ENCODE measurements at places on chromosomes 6 and 20.

DNA sequence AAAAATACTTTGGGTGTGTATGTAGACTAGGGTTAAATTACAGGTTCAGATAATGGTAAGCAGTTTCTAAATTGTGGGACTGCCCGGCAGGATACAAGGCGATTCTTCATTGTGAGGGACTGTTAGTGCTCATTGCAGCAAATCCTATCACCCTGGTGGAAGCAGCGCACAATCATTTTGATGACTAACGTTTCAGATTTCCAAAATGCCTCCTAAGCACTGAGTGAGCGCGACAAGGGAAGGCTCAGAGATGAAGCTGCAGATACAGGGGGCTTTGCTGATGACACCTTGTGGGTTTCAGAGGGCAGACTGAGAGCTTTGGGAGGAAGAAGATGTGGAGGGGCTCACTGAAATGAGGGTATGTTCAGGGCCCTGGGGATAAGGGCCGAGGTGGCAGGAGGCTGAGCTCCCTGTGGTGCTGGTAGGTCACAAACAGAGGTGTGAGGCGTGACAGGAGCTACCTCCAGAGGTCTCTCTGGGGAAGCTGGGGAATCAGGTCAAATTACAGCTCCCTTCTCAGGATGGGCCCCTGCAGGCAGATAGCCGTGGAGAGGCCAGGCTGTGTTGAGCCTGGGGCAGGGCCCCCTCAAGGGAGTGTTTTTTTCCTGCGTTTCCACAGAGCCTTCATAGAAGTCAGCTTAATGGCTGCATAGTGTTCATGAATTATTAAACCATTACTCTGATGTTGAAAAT, 84.5 kb upstream of the FYN start:
- DNase-seq, result no peak

DNA sequence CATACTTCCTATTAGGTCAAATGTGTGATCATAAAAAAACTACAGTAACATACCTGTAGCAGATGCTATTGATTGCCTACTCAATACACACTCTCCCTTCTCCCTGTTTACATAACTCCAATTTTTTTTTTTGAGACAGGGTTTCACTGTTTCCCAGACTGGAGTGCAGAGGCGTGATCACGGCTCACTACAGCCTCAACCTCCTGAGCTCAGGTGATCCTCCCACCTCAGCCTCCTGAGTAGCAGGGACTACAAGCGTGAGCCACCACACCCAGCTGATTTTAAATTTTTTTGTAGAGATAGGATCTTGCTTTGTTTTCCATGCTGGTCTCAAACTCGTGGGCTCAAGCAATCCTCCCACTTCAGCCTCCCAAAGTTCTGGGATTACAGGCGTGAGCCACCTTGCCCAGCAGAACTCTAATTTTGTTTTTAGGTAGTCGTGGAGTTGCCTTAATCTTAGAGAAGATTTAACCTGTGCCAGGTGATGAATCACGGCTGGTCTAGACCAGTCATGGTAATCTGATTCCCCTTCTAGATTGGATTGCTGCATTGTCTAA, 14.0 kb upstream of the KIF3B start:
- DNase-seq, result no peak

DNA sequence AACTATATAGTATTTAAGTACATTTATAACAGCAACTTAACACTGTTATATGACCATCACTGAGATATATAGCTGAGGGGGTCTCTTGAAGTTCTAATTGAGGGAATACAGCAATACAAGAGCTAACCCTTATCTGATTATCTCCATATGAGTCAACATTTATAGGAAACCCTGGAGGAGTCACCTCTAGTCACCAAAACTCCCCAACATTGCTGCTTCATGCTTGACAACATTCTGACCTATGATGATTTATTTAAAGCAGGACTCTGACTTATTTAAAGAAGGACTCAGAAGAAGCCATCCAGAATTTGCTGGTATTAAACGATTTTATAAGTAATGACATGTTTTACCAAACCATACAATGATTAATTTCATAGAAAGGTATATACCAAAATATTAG, 182.6 kb upstream of the NOX3 start:
- no peak for DNase-seq

- DNase-seq, result no peak
Observed at GRCh38 chr20:64109831-64110391, 2.5 kb upstream of the NPBWR2 start.

- no peak for DNase-seq
Observed at GRCh38 chr20:41938353-41938752, 320.2 kb upstream of the CHD6 start.

DNA sequence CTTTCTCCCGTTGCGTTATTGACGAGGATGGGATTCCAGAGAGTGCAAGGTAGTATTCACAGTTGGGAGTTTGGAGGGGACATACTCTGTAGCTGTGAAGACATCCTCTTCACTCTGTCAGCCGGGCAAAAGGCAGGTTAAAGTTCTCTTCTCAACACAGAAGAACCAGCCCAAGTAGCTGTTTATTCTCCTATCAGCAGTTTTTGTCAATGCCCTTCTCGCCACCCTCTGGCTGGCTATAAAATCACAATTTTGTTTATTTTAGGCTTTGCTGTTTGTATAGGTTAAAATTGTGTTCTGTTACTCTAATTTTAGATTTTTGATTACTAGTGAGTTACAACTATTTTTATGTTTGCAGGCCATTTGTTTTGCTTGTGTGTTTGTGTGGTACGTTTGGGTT, 37.9 kb upstream of the MAS1 start:
- DNase-seq, result no peak

DNA sequence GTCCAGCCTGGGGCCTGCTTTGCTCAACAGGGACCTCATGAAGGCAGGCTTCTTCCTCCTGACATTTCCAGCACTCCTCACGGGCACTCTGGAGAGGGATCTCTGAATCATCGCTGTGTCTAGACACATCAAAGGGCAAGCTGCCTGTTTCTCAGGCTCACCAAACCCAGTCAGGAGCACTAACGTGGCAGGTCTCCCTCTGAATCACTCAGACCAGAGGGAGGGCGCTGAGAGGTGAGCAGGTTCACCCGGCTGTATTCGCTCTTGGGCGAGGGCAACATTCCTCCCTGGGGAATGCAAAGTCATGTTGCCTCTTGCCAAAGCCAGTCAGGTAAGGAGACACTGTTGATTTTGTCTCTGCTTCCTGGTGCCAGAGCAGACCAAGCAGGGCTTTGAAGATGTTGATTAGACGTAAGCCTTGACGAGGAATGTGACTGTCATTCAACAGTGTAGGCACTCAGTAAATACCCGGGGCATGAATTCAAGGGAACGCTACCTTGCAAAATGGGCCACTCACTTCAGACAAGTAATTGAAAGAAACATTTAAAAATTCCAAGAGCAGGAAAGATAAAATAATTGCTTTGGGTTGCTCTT, 50.1 kb downstream of the CYP24A1 start:
- no peak for DNase-seq

GRCh38 chr6:5659467-5659866, 347.3 kb downstream of the NRN1 start:
- DNase-seq, result no peak

DNA sequence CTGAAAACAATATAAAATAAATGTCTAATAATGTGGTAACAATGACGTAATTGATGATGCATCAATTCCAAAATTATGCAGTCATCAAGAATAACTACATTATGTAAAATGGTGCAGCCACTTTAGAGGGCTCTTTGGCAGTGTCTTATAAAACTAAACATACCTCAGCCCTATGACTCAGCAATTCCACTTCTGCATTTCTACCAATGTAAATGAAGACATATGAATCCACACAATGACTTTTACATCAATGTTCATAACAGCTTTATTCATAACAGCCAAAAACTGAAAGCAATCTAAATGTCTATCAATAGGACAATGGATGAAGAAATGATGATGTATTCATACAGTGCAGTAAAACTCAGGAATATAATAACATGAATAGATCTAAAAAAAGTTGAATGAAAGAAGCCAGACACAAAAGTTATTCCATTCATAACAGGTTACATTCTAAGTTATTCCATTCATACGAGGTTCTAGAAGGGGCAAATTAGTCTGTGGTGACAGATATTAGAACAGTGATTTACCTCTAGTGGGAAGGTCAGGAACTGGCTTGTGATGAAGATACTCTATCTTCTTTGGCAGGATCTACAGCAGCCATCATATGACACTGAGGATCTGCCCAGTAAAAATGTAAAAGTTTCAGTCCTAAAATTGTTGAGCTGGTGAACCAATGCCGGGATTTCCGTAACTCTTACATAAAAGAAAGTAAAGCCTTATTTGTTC, 396.1 kb downstream of the PLCB1 start:
- no peak for DNase-seq

GRCh38 chr20:25084626-25085187, 2.8 kb upstream of the VSX1 start:
- no peak for DNase-seq

GRCh38 chr20:49228676-49229075, 9.5 kb downstream of the DDX27 start:
- DNase-seq, result no peak

- DNase-seq, result peak; percentile 63
Observed at GRCh38 chr6:45419571-45420082, 41.9 kb upstream of the SUPT3H start.

- DNase-seq, result no peak
Observed at GRCh38 chr6:30258204-30258603, 45.0 kb upstream of the TRIM26 start.

- peak; percentile 10 for DNase-seq
Observed at GRCh38 chr20:62887152-62887859, 25.7 kb upstream of the TCFL5 start.

DNA sequence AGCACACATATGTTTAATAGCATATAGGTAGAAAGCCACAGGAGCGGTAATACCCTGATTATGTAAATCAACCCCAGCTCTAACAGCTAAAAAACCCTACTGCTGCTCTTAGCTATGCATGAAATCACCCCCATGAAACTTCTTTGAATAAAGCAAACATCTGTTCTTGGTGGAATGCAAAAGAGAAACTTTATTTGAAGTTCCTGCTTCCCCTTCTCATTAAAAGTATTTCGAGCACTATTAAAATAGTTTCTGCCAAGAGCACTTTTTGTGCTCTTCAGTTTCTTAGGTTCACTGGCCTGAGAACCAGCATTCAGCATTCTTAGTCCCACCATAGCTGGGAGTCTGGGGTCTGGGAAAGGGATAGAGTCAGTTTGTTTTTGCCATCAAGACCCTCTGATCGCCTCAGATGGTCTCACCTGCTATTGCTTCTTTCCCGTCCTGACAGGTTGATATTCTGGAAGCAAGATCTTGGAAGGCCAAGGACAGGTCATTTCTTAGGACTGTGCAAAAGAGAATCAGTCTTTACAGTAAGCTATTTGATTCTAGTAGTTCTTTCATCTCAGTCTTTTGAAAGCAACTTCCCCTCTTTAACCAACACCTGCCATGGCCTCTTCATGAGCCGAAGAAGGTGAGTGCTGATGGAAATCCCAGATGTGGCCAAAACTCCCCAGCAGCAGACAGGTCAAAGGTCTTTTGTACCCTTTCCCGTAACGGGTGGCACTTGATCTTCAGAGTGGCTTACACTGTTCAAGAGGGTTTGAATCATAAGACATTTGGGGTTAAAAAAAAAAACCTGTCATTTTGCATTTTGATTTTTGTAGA, 76.5 kb upstream of the TMEM170B start:
- DNase-seq, result no peak

GRCh38 chr20:51570739-51571459, 28.4 kb upstream of the NFATC2 start:
- no peak for DNase-seq

GRCh38 chr6:166598441-166599138, 12.1 kb upstream of the RAMACL start:
- no peak for DNase-seq

GRCh38 chr20:38211200-38212097, 46.4 kb upstream of the TGM2 start:
- DNase-seq, result no peak

- no peak for DNase-seq
Observed at GRCh38 chr6:74651948-74652842, 553.7 kb downstream of the COL12A1 start.

DNA sequence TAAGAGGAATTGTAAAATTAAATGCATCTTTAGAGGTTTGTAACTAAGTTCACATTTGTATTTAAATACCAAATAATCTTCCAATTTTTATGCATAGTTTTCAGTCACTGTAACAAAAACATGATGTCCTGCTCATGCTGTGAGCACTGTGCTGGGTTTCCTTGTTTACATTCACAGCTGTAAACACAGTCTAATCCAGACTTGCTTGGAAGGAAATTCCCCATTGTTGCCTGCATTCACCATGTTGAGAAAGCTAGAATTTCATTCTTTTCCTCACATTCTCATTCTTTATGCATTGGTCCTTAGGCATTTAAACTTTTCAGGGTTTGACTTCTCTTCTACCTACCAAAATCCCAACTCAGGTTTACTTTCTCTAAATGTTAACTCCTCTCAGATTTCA, 242.0 kb upstream of the TBX18 start:
- DNase-seq, result no peak

- no peak for DNase-seq
Observed at GRCh38 chr6:25027221-25027916, 91.6 kb upstream of the RIPOR2 start.

DNA sequence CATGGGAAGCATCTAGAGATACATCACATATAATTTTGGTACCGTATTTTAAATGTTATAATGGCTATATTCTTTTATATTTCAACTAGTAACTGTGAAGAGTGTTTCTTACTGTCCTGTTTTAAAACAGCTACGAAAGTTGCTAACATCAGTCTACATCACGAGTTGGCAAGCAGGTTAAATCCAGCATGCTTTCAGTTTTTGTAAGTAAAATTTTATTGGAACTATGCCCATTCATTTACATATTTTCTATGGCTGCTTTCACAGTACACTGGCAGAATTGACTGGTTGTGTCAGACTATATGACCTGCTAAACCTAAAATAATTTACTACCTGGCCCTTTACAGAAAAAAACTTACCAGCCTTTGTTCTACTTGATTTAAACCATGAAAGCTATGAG, 478.1 kb downstream of the PHF3 start:
- no peak for DNase-seq

- peak; percentile 38 for DNase-seq
Observed at GRCh38 chr6:22149501-22150367, 147.1 kb downstream of the PRL start.

DNA sequence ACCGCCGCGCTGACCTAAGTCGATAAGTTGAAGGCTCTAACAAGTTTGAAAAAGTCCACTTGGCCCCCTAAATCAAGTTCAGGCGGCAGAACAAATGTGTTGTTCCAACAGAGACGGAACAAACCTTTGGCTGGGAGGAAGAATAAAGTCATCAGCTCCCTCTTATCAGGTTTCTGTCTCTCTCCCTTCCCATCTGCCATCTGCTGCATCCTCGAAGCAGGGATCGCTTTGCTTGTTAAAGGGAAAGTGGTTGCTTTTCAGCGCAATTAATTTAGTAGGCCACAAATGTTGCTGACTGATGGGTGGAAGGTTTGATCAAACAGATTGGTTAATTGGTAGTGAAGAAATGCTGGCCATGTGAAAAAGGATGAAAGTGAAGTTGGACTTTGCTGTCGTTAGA, 64.3 kb downstream of the CDH4 start:
- DNase-seq, result no peak

DNA sequence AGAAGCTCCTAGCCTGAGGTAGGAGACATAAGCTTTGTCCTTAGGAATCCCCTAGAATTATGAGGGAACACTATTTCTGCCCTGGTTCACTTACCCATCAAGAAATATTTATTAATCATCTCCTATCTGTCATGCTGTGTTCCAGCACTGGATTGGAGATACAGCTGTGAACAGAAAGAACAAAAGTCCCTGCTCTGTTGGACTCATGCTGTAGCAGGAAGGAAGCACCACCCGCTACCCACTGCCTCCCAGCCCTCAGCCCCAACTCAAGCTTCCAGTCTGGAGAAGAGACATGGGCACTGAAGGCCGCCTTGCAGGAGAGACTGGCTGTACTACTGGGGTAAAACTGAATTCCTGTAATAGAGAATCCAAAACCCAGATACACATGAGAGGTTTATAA, 78.0 kb downstream of the MDGA1 start:
- no peak for DNase-seq
